ENCODE measurements at places on chromosomes 7 and 10.

DNA sequence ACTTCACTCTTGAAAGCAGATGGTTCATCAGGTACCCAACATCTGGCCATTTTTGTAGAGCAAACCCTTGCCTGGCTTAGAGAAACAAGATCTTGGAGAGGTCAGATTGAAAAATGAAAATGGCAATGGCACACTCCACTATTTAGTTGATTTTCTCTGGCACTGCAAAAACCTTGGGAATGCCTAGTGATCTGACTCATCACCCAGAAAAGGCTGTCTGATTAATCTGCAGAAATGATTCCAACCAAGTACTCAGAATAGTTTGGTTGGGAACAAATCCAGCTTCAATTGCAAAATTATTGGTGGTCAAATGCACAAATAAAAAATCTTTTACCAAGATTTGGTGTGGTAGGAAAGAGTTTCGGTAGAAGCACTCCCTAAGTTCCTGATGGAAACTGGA is 351.2 kb downstream of the PHTF2 start:
- DNase-seq, result no peak

GRCh38 chr7:130366564-130366963 is 13.7 kb upstream of the CPA1 start:
- DNase-seq, result no peak

GRCh38 chr7:106485919-106486318 is 175.0 kb downstream of the CCDC71L start:
- DNase-seq, result no peak

DNA sequence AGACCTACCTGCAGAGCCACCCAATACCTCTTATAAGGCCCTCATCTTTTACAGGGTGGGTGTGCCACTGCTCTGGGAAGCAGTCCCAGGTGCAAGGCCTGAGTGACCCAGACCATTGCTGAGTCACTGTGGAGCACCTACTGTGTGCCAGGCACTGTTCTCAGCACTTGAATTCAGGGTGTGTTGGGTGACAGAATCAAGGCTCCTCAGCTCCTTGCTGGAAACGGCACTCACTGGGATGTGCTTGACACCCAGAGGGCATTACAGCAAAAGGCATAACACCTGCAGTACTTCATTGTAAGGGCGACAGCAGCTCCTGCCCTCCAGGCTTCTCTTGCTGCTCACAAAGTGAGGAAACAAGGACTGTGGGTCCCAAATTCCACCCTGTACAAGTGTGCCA is 7.1 kb downstream of the CAMK2B start:
- no peak for DNase-seq

DNA sequence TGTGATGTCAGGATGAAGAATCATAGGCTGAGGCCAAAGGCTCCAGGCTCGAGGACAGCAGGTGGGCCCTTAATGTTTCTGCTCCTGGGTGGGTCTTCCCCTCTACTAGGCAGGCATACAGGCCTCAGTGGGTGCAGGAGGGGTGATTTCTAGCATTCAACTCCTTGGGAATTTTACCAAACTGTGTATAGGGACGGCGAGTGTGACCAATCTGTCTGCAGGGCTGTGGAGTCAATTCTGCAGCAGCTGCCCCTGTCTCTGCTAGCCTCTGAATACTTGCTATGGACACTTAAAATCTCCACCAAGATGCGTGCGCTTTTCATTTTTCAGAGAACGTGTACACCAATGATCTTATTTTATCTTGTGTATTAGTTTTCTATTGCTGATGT is 115.5 kb downstream of the WDR11 start:
- DNase-seq, result no peak

- no peak for DNase-seq
These were observed 10.9 kb upstream of the SP8 start for GRCh38 chr7:20797462-20798080.

- no peak for DNase-seq
These were observed 73.4 kb upstream of the INSIG1 start for GRCh38 chr7:155224116-155224811.

- no peak for DNase-seq
These were observed 117.3 kb upstream of the TBX20 start for GRCh38 chr7:35371221-35371620.

DNA sequence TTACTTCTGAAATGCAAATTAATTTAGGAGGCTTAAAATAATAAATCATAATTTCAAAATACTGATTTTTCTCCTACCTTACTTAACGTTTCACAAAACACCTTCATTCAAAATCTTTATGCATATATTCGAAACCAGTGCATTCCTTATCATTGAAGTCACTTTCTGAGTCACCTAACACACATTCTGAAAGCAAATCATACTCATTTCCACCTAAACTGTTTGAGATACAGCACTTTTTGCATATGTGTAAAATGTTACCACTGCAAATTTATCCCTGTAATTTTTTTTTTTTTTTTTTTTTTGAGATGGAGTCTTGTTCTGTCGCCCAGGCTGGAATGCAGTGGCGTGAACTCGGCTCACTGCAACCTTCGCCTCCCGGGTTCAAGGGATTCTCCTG is 15.7 kb downstream of the PPP3CB start:
- DNase-seq, result no peak

GRCh38 chr10:26697922-26698608 is 564 bp downstream of the PDSS1 start:
- DNase-seq, result no peak
